A549 (cell line): ENCODE measurements at places on chromosomes 6 and 20. TPM values are rescaled to one million over a fixed set of nuclear protein-coding genes. Genes with fewer than 3 reads are reported as not detected.

DNA sequence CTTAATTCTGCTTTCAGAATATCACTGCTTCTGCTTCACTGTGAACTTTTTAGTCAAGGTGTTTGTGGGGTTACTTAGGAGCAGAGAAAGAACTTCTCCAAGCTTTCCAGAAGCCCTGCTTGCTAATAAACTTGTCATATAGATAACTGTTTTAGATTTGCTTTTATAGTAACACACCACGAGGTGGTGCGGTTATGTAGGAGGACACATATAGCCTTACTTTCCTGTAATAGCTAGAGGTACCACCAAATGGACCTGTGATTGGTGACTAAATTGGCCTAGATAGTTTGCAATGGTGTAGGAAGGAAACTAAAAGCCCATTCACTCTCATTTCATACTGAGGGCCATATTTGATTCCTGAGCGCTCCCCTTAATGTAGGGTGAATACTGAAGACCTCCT, 52.3 kb upstream of the BCLAF1 start:
- no peak for DNase-seq

Gene TCF21
- polyA plus RNA-seq = 0.04 to 0.17 TPM (median 0.12 TPM) in 3 replicates

Gene FYN
- polyA plus RNA-seq = 3.7 to 5.8 TPM (median 5.1 TPM) in 3 replicates

- DNase-seq = no peak
Measured at GRCh38 chr6:125255201-125255600, 46.6 kb downstream of the HDDC2 start.

- no peak for DNase-seq
Measured at GRCh38 chr6:130615816-130616215, 211.4 kb upstream of the SMLR1 start.

DNA sequence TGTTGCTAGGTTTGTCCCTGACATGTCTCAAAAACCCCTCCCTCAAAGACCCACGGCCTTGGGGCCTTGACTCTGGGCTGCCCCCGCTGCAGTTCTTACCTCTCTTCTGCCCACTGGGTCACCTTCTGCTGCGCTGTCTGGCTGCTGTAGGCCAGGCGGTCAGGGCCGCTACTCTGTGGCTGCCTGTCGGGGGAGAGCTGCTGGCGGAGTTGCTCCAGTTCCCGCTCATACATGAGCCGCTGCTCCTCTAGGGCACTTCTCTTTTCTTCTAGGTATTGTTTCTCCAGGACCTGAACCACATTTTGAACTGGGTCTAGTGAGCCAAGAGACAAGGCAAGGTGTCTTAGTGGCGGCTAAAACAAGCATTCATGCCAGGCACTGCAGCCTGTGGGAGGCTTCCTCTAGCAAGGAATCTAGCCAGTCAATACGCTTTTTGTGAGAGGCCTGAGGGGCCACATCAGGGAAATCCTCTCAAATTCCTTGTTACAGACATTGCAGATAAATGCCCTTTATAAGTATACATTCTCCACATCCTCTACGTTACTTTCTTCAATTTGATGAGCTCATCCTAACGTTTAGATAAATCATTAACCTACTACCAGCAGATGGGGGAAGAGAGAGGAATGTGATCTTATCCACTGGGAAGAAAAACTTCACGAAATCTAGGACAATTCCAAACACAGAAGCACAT, 110.3 kb upstream of the NUP153 start:
- DNase-seq = peak; percentile 18

DNA sequence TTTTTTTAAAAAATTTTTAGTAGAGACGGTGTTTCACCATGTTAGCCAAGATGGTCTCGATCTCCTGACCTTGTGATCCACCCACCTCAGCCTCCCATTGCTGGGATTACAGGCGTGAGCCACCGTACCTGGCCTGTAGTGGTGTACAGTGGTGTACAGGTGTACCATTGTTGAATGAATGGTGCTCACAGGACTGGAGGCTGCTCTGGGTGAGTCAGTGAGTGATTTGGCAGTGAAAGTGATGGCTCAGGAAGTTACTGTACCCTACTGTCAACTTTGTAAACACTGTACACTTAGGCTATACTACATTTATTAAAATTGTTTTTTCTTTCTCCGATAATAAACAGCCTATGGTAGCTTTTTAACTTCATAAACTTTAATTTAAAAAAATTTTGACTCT, 122.8 kb upstream of the EEF1E1 start:
- DNase-seq = no peak

Gene DEFB125
- polyA plus RNA-seq = not detected in 3 replicates

- no peak for DNase-seq
Measured at GRCh38 chr6:35136185-35136584, 5.0 kb downstream of the TCP11 start.

DNA sequence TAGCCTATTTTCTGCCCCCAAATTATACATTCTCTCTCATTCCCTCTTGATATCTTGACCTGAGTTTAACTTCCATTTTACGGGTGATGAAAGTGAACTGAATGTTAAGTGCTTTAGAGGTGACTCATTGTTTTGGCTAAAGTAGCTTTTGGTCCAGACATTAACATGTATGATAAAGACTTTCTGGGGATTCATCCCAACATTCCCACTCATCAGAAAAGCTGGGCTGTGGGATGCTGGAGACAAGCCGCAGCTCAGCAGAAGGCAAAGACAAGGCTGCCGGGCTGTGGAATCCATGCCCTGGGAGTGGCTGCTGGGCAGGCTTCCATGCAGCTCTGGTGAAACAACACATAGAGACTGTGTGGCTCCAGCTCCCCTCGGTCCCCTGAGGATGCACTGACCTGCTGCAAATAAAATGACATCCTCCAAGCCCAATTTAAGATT, 89.9 kb upstream of the SYNDIG1 start:
- no peak for DNase-seq

DNA sequence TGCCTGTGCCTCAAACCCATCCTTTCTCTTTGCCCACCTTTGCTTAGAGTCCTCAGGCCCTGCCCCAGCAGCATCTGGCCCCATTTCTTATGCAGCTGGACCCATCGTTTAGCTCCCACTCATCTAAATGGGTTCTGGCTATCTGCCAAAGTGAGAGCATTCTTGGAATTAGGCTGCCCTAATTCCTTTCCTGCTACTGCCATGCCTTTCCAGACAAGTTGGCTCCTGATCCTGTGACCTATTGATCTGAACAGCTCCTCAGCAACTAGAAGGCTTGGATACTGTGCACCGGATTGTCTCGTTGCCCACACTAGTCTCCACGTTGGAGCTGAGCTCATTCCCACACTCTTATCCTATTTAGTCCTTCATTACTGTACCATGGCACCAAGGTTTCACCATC, 22.9 kb downstream of the DZANK1 start:
- DNase-seq = no peak

DNA sequence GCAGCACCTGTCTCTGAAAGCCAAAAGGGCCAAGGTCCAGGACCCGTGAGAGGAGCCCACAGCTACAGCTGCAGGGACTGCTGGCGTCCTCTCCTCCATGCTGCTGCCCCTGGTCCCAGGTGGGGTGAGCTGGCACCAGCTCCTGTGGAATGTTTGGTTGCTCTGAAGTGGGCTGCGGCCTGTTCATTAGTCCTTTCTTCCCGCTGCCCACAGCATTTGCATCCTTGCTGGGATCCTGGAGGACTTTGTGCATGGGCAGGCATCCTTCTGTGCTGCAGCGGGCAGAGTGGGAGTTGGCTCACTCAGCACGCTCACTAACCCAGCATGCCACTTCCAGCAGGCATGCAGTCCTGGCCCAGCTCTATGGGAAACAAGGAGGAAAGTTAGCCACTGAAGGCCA, 76.4 kb downstream of the DHX35 start:
- DNase-seq = no peak

GRCh38 chr20:53223626-53224172, 251.5 kb downstream of the TSHZ2 start:
- DNase-seq = no peak
